Left kidney (tissue), 8 donors: ENCODE measurements at places on chromosomes 1 and 21. TPM values are rescaled to one million over a fixed set of nuclear protein-coding genes. Genes with fewer than 3 reads are reported as not detected.

- no peak for DNase-seq
These were observed 193.1 kb downstream of the ST6GALNAC3 start for GRCh38 chr1:76267631-76268030.

DNA sequence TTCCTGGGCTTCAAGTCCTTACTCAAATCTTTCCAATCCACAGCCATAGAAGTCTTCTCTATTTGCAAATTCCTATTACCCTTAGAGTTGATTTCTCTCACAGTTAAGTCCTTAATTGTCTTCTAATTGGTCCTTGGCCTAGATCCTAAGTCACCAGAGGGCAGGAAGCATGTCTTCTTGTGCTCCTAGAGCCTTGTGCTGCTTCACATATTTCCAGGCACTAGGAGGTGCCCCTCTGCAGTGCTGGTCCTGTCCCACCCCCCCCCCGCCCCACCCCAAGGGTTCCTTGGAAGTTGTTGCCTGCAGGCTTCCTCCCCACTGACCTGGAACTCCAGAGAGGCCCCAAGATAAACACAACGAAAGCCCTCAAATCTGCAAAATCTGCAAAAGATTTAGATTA is 28.1 kb upstream of the TARBP1 start:
- no peak for DNase-seq

GRCh38 chr1:40312238-40313205 is 4.6 kb downstream of the COL9A2 start:
- DNase-seq, result no peak

Gene KRTAP19-1
- not detected for polyA plus RNA-seq

Gene NPHS2
- polyA plus RNA-seq, result 420 TPM

Gene RNU1-2
- polyA plus RNA-seq, result 1.9 TPM

DNA sequence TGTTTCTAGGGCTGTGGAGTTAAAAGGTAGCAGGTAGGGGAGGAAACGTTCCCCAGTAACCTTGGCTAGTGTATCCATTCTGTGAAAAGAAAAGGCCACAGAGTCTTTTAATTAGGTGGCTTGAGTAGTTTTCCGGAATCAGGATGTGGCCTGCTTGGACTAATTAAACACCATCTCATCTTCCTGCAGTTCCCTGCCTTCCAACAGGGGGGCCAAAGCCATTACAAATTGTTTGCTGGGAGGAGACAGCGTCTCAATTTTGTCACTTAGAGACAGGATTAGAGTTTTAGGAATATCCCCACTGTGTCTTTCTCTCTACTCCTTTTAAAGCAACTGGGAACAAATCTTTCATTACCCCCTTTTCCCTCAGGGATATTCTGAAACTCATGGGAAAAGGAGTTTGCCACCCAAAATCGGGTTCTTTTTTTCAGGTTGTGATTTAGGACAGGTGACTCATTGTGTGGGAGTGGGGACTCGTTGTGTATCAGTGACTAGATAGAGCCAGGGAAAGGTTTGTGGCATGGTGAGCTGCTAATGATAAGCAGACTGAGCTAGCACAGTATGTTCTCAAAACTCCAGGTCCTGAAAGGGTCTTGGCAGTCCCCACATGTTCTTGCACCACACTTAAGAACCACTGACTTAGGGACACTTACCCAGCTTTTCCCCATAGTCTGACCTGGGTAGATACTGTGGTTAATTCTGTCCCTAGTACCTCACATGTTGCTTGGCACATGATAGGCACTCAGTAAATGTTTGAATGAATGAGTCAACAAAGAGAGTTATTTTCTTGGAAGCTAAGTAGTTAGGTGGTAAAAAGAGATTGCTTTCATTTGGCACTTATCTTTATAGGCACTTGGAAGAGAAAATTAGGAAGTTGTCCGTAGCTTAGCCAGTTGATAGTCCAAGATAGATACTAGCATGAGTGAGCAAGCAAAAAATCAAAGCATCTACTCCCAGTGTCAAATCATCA is 22.5 kb downstream of the INTS3 start:
- no peak for DNase-seq

- peak; percentile 96 for DNase-seq
These were observed 87.9 kb downstream of the RIPK4 start for GRCh38 chr21:41678924-41679318.

DNA sequence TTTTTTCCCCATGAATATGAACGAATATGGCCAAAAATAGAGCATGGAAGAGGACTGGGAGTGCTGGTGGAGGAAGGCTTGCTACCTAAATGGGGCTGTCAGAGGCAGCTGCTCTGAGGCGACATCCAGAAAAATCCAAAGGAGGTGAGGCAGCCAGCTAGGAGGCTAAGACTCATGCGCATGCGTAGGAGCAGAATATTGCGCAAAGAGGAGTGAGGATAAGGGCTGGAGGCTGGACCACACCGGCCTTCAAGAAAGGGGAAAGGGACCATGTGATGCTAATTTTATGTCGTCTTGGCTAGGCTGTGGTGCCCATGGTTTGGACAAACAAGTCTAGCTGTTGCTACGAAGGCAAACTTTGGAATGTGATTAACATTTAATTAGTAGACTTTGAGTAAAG is 30.5 kb downstream of the HEYL start:
- DNase-seq, result no peak

- DNase-seq, result no peak
These were observed 511.2 kb downstream of the USP25 start for GRCh38 chr21:16241016-16241415.

DNA sequence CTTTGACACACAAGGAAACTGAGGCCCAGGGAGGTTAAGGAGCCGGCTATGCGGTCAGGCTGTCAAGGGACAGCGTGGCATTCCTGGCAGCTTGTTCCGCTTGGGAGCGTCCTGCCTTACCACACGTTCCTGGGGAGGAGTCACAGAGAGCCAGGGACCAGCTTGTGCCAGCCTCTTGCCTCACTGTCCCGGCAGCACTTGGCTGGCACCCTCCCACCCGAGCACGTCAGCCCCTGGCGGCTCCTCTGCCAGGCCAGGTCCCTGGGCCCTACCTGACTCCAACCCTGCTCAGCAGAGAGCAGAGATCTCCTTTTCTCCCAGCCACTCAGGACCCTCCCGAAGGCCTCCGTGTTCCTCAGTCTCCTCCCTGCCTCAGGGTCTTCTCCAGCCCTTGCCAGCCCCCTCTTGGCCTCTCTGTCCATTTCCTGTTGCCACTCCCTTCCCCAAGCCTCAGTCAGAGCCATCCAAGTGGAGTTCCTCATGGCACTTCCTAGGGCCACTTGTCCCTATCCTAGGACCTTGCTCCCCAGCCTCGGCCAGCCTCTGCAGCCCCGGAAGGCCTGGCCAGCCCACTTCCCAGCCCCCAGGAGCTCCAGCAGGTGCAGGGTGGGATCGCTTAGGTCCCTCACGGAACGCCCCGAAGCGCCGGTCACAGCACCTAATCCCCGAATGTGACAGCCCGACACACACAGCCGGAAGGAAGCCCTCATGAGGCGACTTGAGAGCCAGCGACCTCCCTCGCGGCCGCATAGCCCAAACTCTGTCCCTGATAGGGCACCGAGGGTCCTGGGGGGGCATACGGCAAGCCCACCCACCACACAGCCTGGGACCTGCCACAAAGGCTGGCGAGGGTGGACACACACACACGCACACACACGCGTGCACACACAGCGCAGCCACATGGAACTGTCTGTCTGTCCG is 130.3 kb downstream of the CASZ1 start:
- no peak for DNase-seq

- no peak for DNase-seq
These were observed 4.8 kb upstream of the SIM2 start for GRCh38 chr21:36694031-36694515.

DNA sequence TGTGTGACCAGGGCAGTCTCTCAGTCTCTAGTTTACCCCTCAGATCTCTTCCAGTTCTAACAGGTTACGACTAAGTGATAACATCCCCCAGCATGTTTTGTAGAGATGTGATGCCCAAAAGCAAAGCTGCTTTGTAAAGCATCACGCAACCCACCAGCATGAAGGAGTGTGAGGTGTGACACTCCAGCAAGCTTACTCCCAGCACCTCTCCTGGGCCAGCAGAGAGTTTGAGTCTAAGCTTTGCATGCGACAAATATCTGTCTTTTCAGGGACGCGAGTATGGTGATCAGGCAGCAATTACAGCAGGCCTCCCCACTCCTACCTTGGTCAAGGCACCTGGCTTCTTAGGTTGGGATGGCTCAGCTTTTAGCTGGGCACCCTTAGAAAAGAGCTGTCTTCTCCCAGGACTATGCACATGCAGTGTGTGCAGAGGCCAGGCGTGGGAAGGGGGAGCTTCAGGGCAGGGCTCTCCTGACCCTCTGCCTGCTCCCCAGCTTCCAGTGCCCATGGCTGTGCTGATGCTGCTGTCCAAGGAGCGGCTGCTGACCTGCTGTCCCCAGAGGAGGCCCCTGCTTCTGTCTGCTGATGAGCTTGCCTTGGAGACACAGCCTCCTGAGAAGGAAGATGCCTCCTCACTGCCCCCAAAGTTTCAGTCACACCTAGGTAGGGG is 48.2 kb downstream of the ELK4 start:
- no peak for DNase-seq

Gene LAPTM5
- 12.7 TPM for polyA plus RNA-seq

GRCh38 chr1:234975122-234975940 is 153.3 kb downstream of the TOMM20 start:
- DNase-seq, result no peak

Gene SPRR4
- polyA plus RNA-seq, result not detected

- no peak for DNase-seq
These were observed 39.6 kb upstream of the IRF2BP2 start for GRCh38 chr1:234649432-234650081.

Gene ZNF648
- 0.63 TPM for polyA plus RNA-seq

- DNase-seq, result no peak
These were observed 31.8 kb downstream of the KCNK2 start for GRCh38 chr1:215114154-215114933.

Gene TTC22
- polyA plus RNA-seq, result 7.3 TPM

- no peak for DNase-seq
These were observed 3.5 kb upstream of the BCAN start for GRCh38 chr1:156638189-156638985.

GRCh38 chr1:107545056-107545577 is 404.3 kb downstream of the NTNG1 start:
- DNase-seq, result no peak

- DNase-seq, result no peak
These were observed 44.2 kb downstream of the CAPN8 start for GRCh38 chr1:223621312-223621734.

Gene GPR25
- polyA plus RNA-seq, result not detected

Gene BTBD8
- polyA plus RNA-seq, result 9.0 TPM

Gene MAN1C1
- polyA plus RNA-seq, result 13.9 TPM

DNA sequence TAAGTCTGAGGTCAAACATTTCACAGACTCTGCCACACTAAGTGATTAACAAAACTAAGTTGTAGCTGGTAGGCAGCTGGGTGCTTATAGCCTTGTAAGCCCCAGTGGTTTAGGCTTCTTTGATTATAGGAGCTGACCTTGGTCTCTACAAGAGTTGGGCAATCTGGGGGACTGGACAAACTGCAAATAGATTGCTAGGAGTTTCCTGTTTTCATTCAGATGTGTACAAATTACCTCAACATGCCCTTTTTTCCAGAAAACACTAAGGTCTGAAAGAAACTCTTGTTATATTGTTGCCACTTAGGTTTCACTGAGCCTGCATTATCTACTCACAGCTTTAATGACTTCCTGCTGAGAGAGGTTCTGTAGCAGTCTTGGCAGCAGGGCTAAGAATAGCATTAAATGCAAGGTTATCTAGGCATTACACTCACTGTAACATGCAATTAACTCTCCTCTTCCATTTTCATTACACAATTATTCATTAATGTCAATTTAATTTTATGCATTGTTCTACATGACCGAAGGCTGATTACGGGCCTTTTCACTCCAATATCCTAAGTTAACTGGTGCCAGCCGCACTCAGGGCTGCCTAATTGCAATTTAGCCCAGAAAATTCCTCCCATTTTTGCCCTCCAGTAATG is 314.0 kb downstream of the LMO4 start:
- DNase-seq, result no peak

GRCh38 chr1:7430691-7431090 is 340.4 kb upstream of the VAMP3 start:
- DNase-seq, result no peak

DNA sequence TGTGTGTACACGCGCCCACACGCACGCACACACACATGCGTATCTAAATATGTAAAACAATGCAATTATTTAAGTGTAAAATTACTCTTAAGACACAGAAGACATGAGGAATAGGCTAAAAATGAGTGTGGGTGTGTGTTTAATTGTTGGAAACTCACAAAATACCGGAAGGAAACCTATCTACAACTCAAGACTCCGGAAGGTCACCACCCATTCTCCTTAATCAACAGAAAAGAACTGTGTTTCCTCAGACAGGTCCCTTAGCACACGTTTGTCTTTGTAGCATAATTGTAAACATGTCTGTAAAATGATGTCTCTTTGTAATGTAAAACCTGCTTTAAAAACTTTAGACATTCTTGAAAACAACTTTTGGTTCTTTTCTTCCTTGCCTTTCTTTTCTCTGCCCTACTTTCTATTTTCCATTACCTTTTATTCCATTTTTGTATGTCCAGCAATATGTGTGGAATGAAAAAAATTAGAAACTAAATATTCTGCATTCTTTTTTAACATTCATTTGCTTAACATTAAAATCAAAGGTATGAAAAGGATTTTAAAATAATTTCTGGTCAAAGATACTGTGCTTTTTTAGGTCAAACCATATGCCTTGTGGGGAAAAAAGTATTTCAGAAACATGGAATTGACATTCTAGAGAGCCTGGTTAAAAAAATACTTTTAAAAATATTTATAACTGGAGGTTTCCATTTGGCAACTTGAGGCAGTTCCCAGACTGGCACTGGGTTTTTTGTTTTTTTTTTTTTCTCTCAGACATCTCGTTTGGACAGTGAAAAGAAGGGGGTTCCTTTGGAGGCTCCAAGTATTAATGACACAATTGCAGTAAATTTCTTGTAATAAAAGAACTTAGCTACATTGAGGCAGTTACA is 46.2 kb downstream of the ATP5PF start:
- DNase-seq, result peak; percentile 7

DNA sequence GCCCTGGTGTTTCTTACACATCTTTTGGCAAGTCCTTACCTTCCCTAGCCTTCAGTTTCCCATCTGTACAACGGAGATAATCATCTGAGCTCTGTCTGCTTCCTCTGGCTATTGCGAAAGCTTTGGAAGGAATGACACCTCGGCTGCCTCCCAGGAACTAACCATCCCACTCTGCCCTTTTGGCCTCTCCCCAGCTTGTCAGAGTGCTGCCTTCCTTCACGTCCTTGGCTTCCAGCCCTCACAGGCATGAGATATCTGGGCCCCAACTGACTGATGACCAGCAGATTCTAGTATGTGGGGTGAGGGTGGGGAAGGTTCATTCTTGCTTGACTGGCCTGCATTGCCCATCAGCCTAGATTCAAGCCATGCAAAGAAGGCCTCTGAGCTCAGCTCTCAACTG is 253.1 kb upstream of the FGGY start:
- no peak for DNase-seq

- no peak for DNase-seq
These were observed 12.4 kb downstream of the OXCT2 start for GRCh38 chr1:39758556-39759435.

DNA sequence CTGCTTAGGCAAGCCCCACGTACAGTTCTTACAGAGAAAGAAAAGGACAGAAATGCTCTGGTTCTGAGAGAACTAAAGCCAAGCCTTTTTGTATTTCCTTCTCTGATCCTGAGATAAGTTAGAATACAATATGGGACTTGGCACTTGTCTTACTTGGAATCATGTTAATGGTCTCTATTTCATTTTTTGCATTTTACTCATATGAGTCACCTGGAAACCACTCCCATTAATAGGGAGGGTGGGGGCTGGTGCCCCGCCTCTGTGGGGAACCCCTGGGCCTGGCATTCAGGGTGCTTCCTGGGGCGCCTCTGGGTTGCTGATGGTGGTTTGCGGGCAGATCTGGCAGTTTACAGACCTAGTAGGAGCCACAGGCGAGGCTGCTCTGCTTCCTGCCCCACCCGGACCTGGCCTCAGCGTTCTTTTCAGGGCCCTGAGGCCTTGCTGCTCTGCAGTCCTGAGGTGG is 26.7 kb downstream of the TSPAN2 start:
- DNase-seq, result no peak

Gene KLF17
- polyA plus RNA-seq, result 0.05 TPM

Gene LCE1C
- not detected for polyA plus RNA-seq

Gene OR2T4
- polyA plus RNA-seq, result not detected
